ENCODE measurements at places on chromosomes 4 and X.

- ATAC-seq = no peak
Observed at GRCh38 chr4:4401036-4401435, 14.1 kb downstream of the NSG1 start.

DNA sequence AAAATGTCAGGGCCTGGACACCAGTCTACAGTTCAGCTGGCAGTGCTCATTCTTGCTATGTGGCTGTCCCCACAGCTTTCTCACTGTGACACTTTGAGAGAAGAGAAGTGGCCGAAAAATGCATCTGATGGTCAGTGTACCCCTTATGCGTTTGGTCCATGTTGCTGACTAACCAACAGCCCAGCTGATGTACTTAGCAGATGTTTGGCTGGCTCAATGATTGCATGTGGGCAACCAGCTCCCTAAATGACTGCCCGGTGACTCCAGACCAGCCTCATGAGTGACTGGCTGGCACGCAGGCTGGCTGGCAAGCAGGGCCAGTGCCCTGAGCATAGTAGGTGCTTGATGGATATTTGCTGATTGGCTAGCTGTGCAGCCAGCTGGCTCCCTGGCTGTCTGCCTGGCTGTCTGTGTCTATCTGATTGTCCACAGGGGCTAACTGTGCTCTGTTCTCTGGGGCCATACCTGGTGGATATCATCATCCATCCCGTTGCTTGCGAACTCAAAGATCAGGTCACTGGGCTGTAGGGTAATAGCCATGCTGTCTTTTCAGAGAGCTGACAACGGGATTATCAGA lies 29.4 kb downstream of the ELF4 start:
- no peak for ATAC-seq

GRCh38 chrX:40423299-40423698 lies 157.5 kb upstream of the ATP6AP2 start:
- ATAC-seq = no peak

GRCh38 chrX:150697641-150698040 lies 4.4 kb downstream of the MTMR1 start:
- ATAC-seq = no peak

DNA sequence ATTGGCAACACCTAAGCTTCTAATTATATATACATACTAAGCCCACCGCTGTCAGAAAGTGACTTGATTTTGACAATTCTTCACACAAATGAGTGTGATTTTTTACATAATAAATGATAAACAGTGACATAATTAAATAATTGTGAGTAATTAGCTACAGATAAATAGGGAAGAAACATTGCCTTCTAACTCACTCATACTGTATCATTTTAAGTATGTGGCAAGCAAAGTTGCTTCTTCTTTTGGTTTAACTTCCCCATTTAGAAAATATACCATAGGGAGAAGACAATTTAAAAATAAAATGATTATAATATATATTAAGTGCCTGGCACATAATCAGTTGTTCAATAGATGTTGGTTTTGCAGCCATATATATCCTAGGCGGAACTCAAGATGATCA lies 644.2 kb downstream of the FSTL5 start:
- no peak for ATAC-seq

DNA sequence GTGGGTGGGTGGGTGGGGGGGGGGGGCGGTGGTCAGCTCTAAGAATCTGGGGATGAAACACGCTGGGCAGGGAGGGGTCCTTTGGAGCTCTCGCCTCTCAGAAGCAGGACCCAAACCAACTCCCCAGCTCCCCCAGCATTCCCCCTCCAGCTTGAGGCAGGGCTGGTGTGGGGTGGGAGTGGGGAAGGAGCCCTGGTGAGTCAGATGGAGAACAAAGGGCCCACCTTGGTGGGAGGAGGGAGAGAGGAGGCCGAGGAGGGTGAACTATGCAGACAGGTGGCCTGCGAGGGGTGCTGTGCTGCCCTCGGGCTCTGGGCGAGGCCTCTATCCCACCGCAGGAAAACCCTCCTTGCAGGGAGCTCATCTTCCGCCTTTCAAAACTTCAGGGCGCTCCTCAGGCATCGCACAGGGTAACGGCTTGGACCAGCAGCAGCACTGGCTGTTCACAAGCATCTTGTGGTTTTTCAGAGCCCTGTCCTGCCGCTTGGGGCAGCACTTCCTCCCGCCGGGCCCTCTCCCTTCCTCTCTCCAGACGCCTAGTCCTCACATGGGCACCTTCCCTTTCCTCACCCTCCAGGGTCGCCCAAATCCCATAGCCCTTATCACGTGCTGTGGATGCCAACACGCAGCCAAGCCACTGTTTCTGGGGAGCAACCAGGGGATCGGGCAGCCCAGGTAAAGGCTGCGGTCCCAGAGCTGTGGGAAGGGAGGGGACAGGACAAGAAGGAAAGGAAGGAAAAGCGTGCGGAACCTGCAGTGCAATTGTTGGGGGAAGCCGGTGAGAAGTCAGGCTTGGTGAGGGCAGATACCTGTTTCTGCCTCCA lies 34.0 kb upstream of the GRPEL1 start:
- ATAC-seq = peak; percentile 93

- ATAC-seq = no peak
Observed at GRCh38 chr4:12138488-12138887, 709.8 kb upstream of the HS3ST1 start.

DNA sequence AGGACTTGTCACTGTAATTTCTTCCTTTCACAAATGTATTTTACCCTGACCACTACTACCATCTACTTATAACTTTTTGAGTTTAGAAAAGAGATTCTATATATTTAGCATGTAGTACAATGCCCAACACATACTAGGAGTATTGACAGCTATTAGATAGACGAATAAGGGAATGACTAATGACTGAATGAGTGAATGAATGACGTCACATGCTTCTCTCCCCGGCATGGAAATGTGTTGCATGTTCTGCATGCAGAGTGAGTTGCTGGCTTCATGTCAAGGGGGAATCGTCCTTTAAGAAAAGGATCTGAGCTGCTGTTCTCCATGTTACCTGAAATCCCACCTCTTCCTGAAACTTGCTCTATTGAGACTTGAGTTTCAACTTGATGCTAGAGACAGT lies 87.4 kb upstream of the AMELX start:
- no peak for ATAC-seq

Data from SK-N-SH treated with all-trans-retinoic acid at 6 μM for 48 hours (cell line).